ENCODE measurements at places on chromosomes 2 and 18.
A peak's percentile ranks its signal among the peaks of the same experiment; 100 is the strongest.

- no peak for DNase-seq
Measured at GRCh38 chr2:67881816-67882215, 181.0 kb downstream of the C1D start.

DNA sequence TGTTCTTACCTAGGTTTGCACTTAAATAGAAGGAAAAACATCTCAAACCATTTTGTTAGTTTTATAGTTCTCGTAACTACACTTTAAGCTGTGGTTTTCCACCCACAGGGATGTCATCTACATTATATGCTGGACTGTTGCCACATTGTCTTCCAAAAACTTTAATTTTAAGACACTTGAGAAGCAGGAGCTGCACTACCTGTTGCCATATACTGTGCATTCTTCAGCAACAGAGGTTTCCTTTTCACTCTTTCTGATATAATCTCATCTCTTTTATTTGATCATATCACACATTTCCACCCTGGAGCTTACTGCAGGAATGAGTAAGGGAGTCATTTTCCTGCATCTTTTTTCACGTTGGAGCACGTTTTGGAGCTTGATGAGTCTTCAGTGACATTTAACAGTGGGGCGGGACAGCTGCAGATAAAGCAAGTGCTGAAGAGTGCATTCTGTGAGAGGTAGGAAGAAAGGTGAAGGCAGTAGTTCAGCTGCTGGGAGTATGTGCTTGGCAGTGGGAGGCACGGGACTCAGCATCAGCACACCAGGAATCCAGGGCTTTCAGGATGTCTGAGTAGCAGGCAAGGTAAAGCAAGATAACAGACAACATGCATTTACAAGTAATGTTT, 3.8 kb downstream of the LIMS1 start:
- DNase-seq: no peak

- no peak for DNase-seq
Measured at GRCh38 chr2:19543663-19544383, 185.4 kb upstream of the OSR1 start.

DNA sequence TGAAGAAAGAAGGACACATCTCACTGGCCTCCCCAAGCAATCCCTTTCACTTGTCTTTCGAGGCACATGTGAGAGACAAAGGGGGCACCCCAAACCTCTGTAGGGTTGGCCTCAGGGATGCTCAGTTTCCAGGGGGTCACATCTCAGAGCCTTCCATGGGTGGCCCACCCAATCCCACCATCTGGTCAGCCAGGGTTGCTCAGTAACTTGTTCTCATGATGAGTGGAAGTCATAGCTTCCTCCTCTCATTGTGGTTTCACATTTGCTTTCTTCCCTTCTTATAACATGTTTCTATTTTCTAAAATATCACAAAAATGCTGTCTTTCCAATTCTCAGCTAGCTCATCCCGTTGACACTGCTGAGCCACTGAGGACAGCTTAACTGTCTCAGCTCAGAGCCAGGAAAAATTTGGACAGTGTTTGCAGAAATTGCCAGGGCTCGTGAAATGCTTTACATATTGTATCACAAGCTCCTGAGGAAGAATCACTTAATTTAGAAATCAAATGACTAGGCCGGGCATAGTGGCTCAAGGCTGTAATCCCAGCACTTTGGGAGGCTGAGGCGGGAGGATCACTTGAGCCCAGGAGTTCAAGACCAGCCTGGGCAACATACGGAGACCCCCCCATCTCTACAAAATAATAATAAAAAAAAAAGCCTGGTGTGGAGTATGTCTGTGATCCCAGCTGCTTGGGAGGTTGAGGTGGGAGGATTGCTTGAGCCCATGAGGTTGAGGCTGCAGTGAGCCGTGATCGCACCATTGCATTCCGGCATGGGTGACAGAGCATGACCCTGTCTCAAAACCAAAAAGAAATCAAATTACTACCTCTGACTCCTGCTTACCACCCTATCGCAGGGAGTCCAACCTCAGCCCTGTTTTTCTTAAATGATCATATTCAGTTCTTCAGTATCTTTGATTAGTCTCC, 129.3 kb downstream of the PRKCE start:
- no peak for DNase-seq

DNA sequence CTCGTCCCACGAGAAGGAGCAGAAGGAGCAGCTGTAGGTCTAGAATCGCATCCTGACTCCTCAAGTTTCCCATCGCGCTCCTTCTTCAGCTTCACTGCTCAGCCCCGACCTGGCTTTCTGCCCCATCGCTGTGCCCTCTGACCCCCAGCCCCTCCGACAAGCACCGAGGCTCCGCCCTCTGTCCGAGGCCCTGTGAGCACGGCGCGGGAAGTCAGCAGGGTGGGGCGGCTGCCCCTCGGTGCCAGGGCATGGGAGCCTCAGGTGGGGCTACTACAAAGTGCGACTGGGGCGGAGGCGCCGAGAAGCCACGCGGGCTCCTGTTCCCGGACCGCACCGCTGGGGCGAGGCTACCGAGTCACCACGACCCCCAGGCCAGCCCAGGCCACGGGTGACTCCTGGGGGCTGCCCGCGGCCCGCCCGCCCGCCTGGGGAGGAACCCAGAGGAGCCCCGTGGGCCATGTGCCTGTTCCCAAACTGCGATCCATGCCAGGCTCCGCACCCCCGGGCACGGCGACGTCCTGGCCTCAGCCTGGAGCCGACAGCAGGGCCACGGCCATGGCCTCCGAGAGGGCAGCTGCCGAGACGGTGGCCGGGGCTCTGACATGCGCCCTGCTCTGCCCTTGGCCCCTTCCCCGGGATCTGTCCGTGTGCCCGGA, 36.6 kb upstream of the ID2 start:
- no peak for DNase-seq

DNA sequence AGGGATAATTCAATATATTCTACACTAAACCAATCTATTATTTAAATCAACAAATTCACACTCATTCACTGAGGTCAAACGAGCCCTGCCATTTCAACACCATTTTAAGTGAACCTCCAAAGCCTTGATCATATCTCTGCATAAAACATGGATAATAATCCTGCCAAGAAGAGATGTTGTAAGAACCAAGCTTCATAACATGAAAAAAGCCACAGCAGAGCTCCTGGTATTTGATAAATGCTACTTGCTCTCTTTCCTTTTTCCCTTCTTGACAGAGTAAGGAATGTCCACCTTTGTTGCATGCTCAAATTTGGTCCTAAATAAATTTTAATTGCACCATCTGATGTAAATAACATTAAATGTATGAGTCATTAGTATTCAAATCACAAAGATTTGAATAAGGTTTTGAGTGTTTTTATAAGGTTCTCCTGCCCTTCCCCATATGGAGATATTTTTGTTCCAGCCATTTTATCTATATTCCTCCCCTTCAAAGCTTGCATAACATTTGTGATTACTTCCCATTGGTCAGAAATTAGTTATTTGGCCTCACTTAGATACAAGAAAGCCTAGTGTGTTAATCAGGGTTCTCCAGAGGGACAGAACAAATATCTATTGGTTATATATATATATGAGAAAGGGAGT, 318.8 kb downstream of the RND3 start:
- DNase-seq: no peak

DNA sequence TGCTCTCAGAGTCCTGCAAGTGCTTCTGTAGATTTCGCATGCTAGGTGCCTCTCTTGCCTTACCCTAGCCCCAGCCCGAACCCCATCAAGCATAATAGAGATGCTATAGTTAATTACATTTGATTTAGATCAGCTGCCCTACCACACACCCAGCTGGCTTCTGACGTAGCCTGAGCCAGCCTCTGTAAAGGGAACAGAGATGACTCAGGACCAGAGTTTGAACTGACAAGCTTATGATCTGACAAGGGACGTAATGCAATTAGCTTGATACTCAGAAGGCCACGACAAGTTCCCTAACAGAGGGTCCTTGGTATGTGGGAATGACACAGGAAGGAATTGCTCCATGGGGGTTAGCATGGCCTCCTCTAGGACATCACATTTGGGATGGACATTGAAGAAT, 126.6 kb downstream of the LRATD1 start:
- DNase-seq: no peak

- no peak for DNase-seq
Measured at GRCh38 chr2:162538967-162539366, 195.0 kb downstream of the GCA start.

DNA sequence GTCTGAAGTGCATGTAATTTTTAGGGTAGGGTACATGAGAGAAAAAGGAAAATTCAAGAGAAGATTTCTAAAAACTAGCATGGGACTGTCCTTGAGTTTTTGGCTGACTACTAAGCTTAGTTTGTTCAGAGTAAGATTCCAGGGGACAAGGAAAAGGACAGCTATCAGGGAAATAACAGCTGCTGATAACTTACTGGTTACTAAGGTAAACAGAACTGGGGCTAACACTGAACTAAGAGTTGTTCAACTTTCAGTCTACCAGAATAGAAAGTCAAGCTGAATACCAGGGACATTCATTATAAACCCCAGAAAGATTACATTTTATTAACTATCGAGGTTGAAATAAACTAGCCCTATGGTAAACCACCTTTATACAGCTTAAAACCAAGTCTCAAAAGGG, 261.8 kb upstream of the CYRIA start:
- no peak for DNase-seq

DNA sequence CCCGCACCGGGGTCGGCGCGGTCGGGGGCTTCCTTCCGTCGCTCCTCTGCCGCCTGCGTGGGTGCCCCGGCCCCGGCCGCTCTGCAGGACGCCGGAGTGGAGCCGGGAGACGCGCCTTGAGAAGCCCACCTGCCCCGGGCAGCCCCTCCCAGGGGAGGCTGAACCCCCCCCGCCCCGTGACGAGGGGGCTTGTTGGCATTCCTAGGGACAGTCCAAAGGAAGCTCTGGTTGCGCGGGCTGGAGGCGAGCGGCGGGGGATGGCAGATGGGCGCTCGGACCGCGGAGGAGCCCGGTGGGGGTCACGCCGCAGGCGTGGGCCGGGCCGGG, 133.5 kb upstream of the MGAT5 start:
- DNase-seq: no peak

GRCh38 chr2:112920923-112921532, 10.1 kb downstream of the IL37 start:
- DNase-seq: no peak

DNA sequence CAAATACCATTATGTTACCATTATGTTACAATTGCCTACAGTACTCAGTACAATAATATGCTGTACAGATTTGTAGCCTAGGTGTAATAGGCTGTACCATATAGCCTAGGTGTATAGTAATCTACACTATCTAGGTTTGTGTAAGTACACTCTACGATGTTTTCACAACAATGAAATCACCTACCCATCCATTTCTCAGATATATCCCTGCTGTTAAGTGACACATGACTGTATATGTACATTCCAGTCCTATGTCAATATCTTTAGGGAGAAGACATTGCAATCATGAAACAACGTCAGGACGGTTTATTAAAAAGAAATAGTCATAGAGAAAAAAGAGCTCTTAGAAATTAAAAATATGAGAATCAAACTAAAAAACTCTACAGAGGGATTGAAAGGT, 119.0 kb upstream of the CDC42EP3 start:
- no peak for DNase-seq

DNA sequence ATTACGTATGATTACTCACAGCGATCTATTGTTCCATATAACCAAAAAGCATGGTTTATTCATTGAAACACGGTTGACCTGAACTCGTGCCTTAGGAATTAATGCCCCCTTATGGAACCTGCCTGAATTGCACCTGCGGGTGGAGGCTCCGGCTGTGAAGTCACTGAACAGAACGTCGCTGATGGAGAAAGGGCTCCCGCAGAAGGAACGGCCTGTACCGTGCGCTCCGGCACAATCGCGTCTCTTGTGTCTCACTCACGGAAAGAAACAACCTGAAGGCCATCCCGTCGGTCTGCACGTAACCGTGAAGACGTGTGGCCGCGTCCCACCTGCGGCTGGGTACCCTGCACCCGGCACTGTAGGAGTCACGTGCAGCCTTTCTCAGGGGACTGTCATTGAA, 133.1 kb downstream of the NFATC1 start:
- DNase-seq: peak; percentile 89

DNA sequence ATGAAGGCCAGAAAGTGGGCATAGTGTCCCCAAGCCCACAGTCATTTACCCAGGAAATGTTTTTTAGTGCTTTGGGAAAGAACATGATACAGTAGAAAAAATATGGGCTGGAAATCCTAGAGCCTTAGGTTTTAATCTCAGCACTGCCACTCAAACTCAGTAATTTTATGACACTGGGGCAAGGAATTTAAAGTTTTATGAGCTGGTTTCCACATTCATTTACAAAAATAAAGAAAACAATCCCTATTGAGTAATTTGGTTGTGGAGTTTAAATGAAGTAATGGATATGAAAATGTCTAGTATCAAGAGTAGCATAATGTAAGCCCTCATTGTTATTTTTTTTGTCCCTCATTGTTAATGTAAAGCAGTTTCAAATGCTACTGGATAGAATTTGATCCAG, 51.5 kb upstream of the FRZB start:
- no peak for DNase-seq

GRCh38 chr2:100397118-100397860, 20.2 kb downstream of the CHST10 start:
- no peak for DNase-seq

DNA sequence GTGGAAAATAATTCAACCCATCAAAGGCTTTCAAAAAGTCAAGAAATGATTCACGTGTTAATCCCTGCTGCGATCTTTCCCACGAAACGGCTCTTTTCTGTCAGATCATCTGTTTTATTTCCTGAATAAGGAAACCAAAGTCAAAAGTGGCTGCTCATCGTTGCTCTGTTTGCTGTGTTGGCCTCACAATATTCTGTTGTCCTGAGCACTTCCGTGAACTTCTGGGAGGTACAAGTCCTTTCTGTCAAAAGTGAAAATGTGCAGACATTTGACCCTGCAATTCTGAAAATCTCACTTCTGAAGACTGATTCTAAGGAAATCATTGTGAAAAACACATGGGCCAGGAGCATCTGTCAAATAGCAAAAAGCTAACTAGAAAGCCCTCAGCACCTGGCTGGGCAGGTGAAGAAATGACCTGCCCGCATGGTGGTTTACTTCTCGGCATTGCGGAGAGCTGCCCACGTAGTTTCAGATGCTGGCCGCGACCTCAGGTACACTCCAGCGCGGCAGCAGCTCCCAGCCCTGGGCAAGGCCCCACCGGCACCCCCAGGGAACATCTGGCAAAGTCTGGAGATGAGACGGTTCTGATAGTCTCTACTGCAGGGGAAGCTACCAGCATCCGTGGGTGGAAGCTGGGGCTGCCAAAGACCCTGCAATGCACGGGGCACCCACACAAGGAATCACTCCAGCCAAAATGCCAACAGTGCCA, 31.9 kb upstream of the GPC1 start:
- no peak for DNase-seq

DNA sequence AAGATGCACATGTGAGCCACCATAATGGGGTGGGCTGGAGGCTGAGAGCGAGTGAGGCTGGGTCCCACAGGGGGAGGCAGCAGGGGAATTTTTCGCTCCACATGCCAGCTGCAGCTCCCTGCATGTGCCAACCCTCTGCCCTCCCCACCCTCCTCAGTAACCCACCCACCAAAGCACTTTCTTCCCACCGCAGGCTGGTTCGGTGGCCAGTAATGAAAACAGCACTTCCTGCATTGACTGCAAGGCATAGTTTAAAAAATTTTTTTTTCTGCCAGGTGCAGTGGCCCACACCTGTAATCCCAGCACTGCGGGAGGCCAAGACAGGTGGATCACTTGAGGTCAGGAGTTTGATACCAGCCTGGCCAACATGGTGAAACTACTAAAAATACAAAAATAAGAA, 147.5 kb upstream of the TTC39C start:
- no peak for DNase-seq

GRCh38 chr2:235270956-235271355, 222.9 kb upstream of the AGAP1 start:
- peak; percentile 35 for DNase-seq
